Substantia nigra (tissue), 51 donors: ENCODE measurements at places on chromosomes 5 and 9.

DNA sequence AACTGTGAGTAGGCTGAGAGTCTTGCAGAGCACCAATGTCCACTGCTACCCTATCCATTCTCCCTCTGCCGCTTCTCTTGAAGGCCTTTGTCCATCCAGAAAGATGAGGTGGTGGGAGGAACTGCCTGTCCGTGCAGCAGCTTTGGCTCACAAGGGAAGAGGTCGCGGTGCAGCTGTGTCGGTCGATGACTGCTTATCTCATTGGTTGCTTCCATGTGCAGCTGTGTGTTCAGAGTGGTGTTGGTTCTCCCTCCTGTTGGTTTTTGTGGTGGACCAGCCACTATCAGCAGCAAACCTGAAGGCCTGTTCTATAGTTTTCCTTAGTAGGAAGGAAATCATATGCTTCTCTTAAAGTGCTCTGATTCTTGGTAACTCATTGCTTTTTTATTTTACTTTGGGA lies 40.7 kb downstream of the SPTAN1 start:
- DNase-seq: no peak

DNA sequence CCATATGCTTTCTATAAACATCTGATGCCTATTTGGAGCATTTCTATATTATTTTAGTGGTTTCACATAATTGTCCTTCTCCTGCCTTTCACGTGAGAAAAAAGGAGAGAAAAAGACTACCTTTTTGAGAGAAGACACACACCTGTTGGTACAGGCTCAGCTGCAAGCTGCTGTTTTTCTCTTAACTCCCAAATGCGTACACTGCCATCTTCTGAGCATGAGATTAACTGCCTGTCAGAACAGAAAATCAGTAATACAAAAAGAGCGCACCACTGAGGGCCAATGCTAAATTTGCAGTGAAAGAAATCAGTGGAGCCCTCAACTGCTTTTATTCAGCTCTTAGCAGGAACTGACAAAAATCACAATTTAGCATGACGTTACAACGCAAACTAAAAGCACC lies 54.9 kb downstream of the WDR41 start:
- DNase-seq: no peak

- DNase-seq: no peak
Observed at GRCh38 chr5:42948961-42949347, 91.2 kb downstream of the ANXA2R start.

DNA sequence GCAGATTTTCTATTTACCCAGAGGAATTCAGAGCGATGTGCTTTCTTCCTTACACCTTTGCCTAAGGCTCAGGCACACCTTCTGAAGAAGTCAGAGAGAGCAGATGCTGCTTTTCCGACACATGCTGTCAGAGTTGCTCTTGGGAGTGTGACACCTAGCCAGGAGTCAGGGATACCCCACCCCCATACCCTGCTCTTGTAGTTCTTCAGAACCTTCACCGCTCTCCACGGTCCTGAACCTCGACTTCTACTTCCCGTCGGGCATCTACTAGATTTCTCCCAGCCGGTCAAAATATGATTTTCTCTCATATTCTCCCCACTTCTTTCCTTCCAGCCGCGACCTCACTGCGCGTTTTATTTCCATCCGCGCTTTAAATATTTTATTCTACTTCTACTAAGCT lies 1.7 kb downstream of the GRIN3A start:
- DNase-seq: no peak

DNA sequence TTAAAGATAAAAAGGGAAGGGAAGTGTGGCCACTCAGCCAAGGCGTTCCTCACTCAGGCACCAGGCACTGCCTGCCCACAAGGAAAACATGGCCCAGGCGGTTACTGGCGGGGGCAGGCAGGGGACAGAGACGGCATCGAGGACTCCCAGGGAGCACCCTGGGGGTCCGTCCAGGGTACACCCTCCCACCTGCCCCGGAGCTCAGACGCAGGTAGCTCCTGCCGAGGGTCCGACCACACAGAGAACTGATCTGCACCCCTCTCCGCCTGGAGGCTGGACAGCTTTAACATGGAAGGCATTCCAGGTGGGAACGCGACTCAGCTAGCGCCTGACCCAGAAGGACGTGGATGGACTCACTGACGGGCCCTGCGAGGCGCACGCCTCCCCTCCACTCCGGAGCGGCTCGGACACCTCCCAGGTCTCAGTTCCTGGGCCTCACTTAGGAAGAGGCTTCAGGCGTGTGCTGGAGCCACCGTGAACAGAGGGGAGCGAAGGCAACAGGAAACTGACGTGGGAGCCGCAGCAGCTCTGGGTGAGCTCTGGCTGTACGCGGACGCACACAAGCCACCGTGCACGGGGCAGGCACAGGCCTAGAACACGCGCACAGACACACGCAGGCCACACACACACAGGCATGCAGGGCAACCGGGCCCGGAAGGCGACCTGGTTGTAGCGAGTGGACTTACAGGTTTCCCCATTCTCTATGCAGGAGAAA lies 47.5 kb downstream of the NKD2 start:
- DNase-seq: no peak

DNA sequence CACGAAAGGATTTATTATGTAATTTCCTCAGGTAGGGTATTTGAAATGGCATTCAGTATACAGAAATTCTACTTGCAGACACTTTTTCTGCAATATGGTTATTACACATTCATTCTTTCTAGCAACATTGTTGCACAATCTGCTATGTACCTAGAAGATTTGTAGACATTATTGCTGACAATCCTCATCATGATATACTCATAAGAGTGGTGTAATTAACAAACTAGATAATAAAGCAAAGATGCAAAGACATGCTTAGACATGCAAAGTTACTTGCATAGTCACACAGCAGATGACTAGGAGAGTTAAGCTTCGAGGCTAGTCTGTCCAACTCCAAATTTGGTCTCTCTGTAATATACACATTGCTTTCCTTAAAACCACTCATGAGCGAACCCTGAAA lies 317.1 kb downstream of the ASTN2 start:
- DNase-seq: no peak

DNA sequence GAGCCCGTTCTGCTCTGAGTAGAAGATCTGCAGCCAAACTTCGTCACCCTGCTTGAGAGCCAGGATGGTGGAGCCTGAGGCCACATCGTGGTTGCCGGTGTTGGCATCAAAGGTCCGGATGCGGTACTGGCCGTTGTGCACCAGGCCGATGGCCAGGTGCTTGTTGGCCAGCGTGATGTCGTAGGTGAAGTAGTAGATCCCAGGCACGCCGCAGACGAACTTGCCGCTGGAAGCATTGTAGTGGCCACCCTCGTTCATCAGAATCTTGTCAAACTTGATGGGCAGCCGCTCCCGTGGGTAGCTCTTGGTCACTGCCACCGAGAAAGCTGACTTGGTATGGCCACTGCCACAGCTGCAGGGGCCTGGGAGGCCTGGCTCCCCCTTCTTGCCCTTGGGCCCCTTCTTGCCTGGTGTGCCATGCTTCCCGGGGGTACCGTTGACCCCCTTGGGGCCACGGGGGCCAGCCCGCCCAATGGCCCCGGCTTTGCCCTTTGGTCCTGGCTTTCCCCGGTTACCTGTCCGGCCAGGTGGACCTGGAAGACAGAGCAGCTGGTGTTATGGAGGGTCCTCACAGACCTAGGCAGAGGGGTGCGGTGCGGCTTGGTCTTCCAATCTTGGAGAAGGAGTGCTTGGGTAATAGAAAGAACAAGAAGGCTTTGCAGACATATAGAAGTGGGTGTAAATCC lies 21.0 kb downstream of the C1QTNF2 start:
- no peak for DNase-seq
